Esophagus squamous epithelium (tissue), 5 donors: ENCODE measurements at places on chromosomes 12 and 14.

GRCh38 chr12:18415227-18415626, 153.9 kb downstream of the PIK3C2G start:
- no peak for DNase-seq
- H3K27ac ChIP-seq = no peak overlapping the region
- H3K4me3 ChIP-seq = no peak overlapping the region
- no peaks in the 10 kb centered on the region for H3K27me3 ChIP-seq
- no peaks in the 10 kb centered on the region for H3K36me3 ChIP-seq

GRCh38 chr12:52331833-52332232, 10.6 kb upstream of the KRT83 start:
- H3K36me3 ChIP-seq = no peaks in the 10 kb centered on the region
- no peaks in the 10 kb centered on the region for H3K27me3 ChIP-seq
- peaks cover 18% of the 10 kb centered on the region for H3K4me1 ChIP-seq
- H3K27ac ChIP-seq = no peak overlapping the region

- H3K36me3 ChIP-seq = no peaks in the 10 kb centered on the region
- no peaks in the 10 kb centered on the region for H3K27me3 ChIP-seq
- DNase-seq = no peak
- no peaks in the 10 kb centered on the region for H3K4me1 ChIP-seq
- no peak overlapping the region for H3K27ac ChIP-seq
Observed at GRCh38 chr12:5078423-5078822, 34.7 kb downstream of the KCNA5 start.

- no peak overlapping the region for H3K27ac ChIP-seq
- H3K36me3 ChIP-seq = no peaks in the 10 kb centered on the region
- no peaks in the 10 kb centered on the region for H3K4me1 ChIP-seq
- no peak overlapping the region for H3K4me3 ChIP-seq
- no peak for DNase-seq
Observed at GRCh38 chr12:130431176-130431575, 93.5 kb downstream of the PIWIL1 start.
